ENCODE measurements at places on chromosomes 3 and 15.

DNA sequence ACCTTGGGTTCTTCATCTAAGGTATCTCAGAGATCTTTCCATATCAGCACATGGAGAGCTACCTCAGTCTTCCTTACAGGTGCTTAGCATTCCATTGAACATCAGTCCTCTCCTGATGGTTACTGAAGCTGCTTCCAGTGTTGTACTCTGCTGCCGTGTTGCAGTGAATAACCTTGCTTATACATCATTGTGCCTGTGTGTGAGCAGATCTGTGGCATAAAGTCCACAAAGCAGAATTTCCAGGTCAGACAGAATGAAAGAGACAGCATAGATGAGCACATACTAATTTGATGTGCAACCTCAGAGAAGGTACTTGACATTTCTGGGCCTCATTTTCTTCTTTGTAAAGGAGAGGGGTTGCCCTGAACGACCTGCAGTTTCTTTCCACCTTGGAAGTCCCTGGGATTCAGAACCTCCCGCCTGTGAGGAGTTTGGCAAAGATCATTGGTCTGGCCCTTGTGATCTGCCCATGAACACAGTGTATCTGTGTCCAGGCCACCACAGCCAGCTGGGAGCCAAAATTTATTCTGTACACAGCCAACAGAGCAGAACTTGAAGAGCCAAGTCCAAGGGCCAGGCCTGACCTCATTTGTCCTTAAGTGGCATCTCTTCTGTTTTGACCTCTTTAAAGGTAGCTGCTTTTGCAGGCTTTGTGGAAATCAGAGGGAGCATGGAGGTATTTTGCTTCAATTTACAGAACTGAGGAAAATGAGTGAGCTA is 57.2 kb upstream of the SLC7A14 start:
- peak; percentile 36 for DNase-seq
- H3K27ac ChIP-seq: no peak overlapping the region
- no peak overlapping the region for H3K4me3 ChIP-seq
- H3K36me3 ChIP-seq: no peaks in the 10 kb centered on the region
- H3K4me1 ChIP-seq: no peaks in the 10 kb centered on the region

DNA sequence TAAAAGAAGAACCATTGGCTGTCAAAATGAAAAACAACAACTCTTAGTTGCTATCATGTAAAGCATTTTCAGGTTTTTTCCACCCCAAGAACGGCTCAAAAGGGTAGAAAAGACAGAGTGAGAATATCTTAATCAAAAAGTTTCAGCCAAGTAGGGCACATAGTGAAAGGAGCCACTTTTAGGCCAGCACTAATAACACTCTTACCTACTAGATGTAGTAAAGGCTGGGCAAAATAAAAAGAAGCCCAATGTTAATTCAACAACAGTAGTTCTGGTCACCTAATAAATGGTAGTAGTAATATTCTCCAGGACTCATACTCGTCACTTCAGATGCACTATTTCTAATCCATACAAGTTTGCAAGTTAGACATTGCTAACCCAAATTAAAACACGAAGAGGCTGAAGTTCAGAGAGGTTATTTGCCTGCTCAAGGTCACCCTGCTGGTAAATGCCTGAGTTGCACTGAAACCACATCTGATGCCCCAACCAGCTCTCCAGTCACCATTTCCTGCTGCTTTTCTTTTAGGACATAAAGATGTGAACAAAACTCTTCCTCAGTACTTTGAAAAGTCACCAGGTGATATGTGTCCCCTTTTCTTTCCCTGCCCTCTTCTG is 7.5 kb downstream of the GOLIM4 start:
- H3K27ac ChIP-seq: no peak overlapping the region
- H3K4me1 ChIP-seq: peaks cover 11% of the 10 kb centered on the region
- no peaks in the 10 kb centered on the region for H3K27me3 ChIP-seq
- no peaks in the 10 kb centered on the region for H3K36me3 ChIP-seq

GRCh38 chr3:197224034-197224444 is 74.4 kb downstream of the DLG1 start:
- H3K27me3 ChIP-seq: no peaks in the 10 kb centered on the region
- DNase-seq: no peak
- H3K36me3 ChIP-seq: no peaks in the 10 kb centered on the region
- H3K27ac ChIP-seq: no peak overlapping the region
- H3K4me1 ChIP-seq: no peaks in the 10 kb centered on the region

GRCh38 chr3:114157321-114157720 is 21.5 kb downstream of the DRD3 start:
- H3K4me3 ChIP-seq: no peak overlapping the region
- no peak for DNase-seq
- H3K36me3 ChIP-seq: no peaks in the 10 kb centered on the region
- peaks cover 6% of the 10 kb centered on the region for H3K4me1 ChIP-seq
- H3K27me3 ChIP-seq: no peaks in the 10 kb centered on the region
- H3K27ac ChIP-seq: no peak overlapping the region

GRCh38 chr3:173199568-173199967 is 58.5 kb upstream of the SPATA16 start:
- H3K36me3 ChIP-seq: no peaks in the 10 kb centered on the region
- no peaks in the 10 kb centered on the region for H3K4me1 ChIP-seq
- no peaks in the 10 kb centered on the region for H3K27me3 ChIP-seq
- no peak overlapping the region for H3K27ac ChIP-seq
- DNase-seq: no peak
- H3K4me3 ChIP-seq: no peak overlapping the region

- no peak overlapping the region for H3K4me3 ChIP-seq
- no peaks in the 10 kb centered on the region for H3K36me3 ChIP-seq
- peak; percentile 51 for DNase-seq
- no peaks in the 10 kb centered on the region for H3K27me3 ChIP-seq
- H3K4me1 ChIP-seq: no peaks in the 10 kb centered on the region
These were observed 6.4 kb downstream of the TMIE start for GRCh38 chr3:46707601-46708011.

DNA sequence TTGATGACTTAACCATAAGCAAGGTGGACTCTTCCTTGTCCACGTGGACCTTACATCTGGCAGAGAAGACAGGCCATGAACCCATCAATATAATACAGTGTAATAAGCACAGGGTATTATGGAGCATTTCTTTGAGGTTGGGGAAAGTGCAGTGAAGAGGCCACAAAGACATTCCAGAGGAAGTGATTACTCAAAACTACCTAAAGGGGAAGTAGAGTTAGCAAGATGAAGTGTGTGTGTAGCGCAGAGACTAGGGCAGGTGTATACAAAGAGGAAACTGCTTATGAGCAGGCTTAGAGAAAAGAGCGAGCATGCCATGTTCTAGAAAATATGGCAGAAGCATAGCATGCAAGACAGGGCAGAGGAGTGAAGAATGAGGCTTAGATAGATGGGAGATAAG is 17.9 kb downstream of the CP start:
- no peaks in the 10 kb centered on the region for H3K36me3 ChIP-seq
- no peak overlapping the region for H3K27ac ChIP-seq
- H3K4me1 ChIP-seq: no peaks in the 10 kb centered on the region
- no peak overlapping the region for H3K4me3 ChIP-seq
- H3K27me3 ChIP-seq: no peaks in the 10 kb centered on the region
- DNase-seq: no peak

DNA sequence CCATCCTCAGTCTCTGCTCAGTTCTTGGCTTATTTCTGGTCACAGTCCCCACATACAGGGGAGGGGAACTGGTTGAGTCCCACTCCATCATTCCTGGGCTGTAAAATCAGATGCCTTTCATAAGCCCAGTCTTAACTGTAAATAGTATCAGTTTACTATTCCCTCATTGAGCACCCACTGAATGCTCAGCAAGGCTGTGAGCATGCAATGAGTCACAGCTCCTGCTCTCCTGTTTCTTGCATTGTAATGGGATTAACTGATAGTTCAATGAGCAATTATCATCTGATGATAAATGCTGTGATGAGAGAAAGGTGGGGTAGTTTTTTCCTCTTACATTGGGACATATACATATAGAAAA is 113.6 kb upstream of the TPM1 start:
- H3K36me3 ChIP-seq: no peaks in the 10 kb centered on the region
- DNase-seq: no peak
- H3K4me3 ChIP-seq: no peak overlapping the region
- no peaks in the 10 kb centered on the region for H3K4me1 ChIP-seq

GRCh38 chr3:73409138-73409763 is 215.5 kb downstream of the PDZRN3 start:
- no peaks in the 10 kb centered on the region for H3K27me3 ChIP-seq
- H3K36me3 ChIP-seq: no peaks in the 10 kb centered on the region
- H3K4me1 ChIP-seq: peaks cover 18% of the 10 kb centered on the region
- no peak overlapping the region for H3K27ac ChIP-seq
- DNase-seq: no peak
- no peak overlapping the region for H3K4me3 ChIP-seq

GRCh38 chr3:56339244-56339643 is 129.0 kb downstream of the ERC2 start:
- no peaks in the 10 kb centered on the region for H3K4me1 ChIP-seq
- H3K4me3 ChIP-seq: no peak overlapping the region
- H3K27me3 ChIP-seq: no peaks in the 10 kb centered on the region

DNA sequence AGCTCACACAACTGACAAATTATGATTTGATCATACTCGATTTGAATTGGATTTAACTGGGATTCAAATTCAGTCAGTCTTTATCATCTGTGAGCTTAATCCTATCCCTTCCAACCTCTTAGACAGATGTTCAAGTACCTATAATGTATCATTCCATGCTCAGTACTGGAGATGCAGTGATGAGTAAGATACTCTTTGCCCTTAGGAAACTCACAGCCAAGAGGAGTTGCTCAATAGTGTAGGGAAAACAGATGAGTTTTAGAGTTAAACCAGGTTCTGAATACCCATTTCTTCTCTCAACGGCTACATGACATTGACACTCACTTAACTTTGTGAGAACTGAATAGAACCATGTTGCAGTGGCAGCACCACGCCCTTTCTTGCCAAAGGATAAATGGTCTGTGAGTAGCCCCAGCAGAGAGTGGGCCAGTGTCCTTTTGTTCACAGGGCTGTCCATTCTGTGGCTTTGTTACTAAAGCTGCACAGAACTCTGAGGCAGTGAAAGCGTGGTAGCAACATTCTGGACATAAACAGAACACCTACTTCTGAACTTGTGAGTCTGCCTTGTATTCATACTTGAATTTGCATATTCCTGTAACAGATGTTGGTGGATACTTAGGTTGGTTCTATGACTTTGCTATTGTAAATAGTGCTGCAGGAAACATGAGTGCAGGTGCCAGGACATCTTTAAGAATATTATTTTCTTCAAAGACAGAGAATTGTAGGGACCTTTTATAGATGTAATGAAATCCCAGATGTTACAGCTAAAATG is 91.6 kb downstream of the RASA2 start:
- H3K36me3 ChIP-seq: peaks cover 35% of the 10 kb centered on the region
- no peak overlapping the region for H3K27ac ChIP-seq
- H3K4me3 ChIP-seq: no peak overlapping the region
- DNase-seq: no peak
- no peaks in the 10 kb centered on the region for H3K4me1 ChIP-seq

- no peak overlapping the region for H3K4me3 ChIP-seq
- no peaks in the 10 kb centered on the region for H3K36me3 ChIP-seq
- DNase-seq: no peak
- no peak overlapping the region for H3K27ac ChIP-seq
- no peaks in the 10 kb centered on the region for H3K4me1 ChIP-seq
These were observed 102.0 kb upstream of the DAZL start for GRCh38 chr3:16707260-16707659.

DNA sequence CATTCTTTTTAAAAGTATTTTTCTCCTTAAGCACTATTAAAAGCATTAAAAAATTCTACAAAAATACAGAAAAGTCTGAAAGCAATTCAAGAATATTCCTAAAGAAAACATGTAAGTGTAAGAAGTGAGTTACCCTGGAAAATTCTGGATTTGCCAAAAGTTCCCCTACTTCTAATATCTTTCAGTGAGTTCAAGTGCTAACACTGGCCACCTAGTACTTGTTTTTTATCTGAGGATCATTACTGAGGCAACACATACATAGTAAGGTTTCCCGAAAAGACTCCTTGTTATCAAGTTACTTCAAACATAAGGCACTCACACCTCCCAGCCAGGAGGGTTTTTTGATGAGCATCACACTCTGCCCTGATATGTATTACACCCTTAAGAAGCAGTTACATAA is 158.4 kb downstream of the TIGIT start:
- H3K4me1 ChIP-seq: peaks cover 33% of the 10 kb centered on the region
- no peaks in the 10 kb centered on the region for H3K27me3 ChIP-seq
- H3K4me3 ChIP-seq: no peak overlapping the region
- H3K27ac ChIP-seq: peak overlapping the region; percentile 55
- no peaks in the 10 kb centered on the region for H3K36me3 ChIP-seq
